Esophagus mucosa (tissue), 1 donor: ENCODE measurements at places on chromosomes 16 and 17. TPM values are rescaled to one million over a fixed set of nuclear protein-coding genes. Genes with fewer than 3 reads are reported as not detected.

The ERAL1 gene
- 31.7 TPM for total RNA-seq

The EVI2A gene
- total RNA-seq: 0.52 TPM

The SLC16A13 gene
- 11.8 TPM for total RNA-seq

The BCL6B gene
- total RNA-seq: 3.7 TPM

The ATP2A1 gene
- 0.48 TPM for total RNA-seq

DNA sequence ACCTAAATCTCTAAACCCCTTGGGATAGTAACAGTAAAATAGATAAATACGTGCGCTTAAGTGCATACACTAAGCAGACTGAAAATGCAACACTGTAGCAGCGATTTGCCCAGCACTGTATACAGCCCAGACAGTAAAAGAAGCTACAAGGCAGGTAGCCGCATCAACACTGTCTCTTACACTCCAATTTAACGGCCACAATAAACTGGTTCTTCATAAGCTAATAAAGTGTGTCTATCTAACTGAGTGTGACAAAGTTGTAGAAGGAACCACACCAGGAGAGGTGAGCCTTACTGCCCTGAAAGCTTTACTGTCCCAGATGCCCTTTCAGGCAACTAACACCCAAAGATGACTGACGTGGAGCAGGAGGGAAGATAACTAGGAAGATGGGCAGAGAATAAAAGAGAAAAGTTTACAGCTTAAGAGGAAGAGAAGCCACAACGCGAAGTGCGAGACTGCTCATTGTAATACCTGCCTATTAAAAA lies 847 bp downstream of the ZDHHC7 start:
- peak; percentile 9 for ATAC-seq

GRCh38 chr17:19398301-19399181 lies 11.6 kb upstream of the MFAP4 start:
- peak; percentile 59 for ATAC-seq

DNA sequence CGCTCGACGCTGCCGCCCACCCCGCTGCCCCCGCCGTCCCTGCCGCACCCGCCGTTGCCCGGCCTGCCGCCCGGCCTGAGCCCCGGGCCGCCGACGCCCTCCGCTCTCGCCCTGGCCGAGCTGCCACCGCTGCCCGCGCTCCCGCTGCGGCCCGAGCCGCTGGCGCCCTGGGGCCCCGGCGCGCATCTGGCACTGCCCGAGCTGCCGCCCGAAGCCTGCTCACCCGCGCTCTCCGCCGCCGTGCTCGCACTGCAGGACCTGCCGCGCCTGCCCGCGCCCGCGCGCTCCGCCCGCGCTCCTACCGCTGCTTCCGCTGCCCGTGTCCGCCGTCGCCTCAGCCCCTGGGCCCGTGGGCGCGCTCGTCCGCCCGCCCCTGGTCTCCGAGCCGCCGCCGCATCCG lies 8.4 kb upstream of the CLDN9 start:
- ATAC-seq: no peak

GRCh38 chr17:40909351-40909750 lies 24.3 kb upstream of the KRT20 start:
- peak; percentile 96 for ATAC-seq

GRCh38 chr16:4110680-4111079 lies 5.6 kb downstream of the ADCY9 start:
- peak; percentile 77 for ATAC-seq

DNA sequence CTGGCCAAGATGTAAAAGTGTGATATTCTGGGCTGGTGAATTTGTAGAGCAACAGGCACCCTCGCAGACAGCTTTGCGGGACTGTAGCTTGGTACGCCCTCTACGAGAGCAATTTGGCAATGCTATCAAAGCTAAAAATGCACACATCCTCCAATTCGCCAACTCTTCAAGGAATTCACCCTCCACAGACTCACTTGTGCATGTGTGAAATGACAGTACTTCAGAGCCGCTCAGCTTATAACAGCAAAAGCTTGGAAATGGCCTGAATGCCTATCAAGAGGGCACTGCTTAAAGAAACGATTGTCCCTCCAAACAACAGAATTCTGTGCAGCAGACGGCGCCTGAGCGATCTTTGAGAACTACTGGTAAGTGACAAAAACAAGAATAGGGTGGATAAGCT lies 130.8 kb downstream of the SDK2 start:
- no peak for ATAC-seq
